Endothelial cell (in vitro differentiated cells): ENCODE measurements at places on chromosomes 5 and 9.
A peak's percentile ranks its signal among the peaks of the same experiment; 100 is the strongest.

- H3K4me3 ChIP-seq, result peak within 1 kb of the TSS; percentile 95
- peak within 1 kb of the TSS; percentile 57 for H3K27ac ChIP-seq
Observed at GRCh38 chr9:137551264-137552021, at the start of gene MRPL41. Gene MRPL41, plus strand, starts transcription at chr9:137551879. Its CDS starts 203 bp downstream, at chr9:137552082.

DNA sequence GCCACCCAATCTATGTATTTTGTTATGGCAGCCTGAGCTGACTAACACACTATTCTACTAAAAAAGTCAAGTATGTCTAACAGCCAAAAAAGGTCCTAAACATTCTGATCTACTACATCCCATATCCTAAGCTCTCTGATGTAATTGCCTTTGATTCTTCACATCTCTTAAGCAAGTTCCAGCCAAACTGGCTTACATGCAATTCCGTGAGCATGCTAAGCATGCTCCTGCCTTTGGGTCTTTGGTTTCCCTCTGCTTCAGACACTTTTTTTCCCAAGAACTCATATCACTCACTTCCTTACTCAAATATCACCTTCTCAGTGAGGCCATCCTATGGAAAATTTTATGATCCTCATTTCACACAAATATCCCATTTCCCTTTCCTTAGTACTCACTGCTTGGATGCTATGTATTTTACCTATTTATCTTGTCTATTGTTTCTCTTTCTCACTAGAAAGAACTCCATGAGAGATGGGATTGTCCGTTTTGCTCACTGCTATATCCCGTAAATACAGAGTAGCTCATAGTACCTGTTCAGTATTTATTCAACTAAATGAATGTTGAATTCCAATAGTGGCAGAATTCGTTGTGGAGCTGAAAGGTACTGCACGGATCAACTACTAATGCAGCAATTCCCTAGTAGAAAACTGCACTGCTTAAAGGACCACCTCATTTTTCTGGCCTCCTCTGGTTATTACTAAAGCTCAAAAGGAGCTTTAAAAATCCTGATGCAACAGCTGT is 2.3 kb upstream of the SLC12A2 start:
- H3K4me1 ChIP-seq, result peaks cover 32% of the 10 kb centered on the region
- H3K4me3 ChIP-seq, result peak overlapping the region; percentile 95
- H3K27ac ChIP-seq, result no peak overlapping the region
- DNase-seq, result no peak
- peaks cover 5% of the 10 kb centered on the region for H3K36me3 ChIP-seq
- peaks cover 11% of the 10 kb centered on the region for H3K27me3 ChIP-seq

DNA sequence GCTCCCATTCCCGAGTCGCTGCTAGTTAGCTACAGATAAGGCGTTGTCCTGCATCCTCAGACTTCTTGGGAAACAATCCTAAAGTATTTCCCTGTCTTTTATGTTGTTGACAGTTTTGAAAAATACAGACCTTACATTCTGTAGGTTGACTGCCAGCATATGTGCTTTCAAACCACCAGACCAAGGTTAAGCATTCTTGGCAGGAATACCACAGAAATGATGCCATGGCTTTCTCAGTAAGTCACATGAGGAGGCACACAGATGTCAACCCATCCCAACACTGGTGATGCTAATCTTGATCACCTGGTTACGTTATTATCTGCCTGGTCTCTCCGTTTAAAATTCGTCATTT is 871 bp downstream of the GLE1 start:
- peaks cover 19% of the 10 kb centered on the region for H3K36me3 ChIP-seq
- peaks cover 13% of the 10 kb centered on the region for H3K4me1 ChIP-seq
- no peaks in the 10 kb centered on the region for H3K27me3 ChIP-seq
- H3K27ac ChIP-seq, result peak overlapping the region; percentile 44
- no peak for DNase-seq
- peak overlapping the region; percentile 98 for H3K4me3 ChIP-seq

- no peaks in the 10 kb centered on the region for H3K36me3 ChIP-seq
- H3K27ac ChIP-seq, result no peak overlapping the region
- peaks cover 1% of the 10 kb centered on the region for H3K27me3 ChIP-seq
- peaks cover 12% of the 10 kb centered on the region for H3K4me1 ChIP-seq
- no peak overlapping the region for H3K4me3 ChIP-seq
Observed at GRCh38 chr9:9202276-9202675, 1402.7 kb upstream of the DMAC1 start.

GRCh38 chr5:138305797-138306196 is 25.8 kb downstream of the CDC25C start:
- DNase-seq, result no peak
- H3K4me1 ChIP-seq, result no peaks in the 10 kb centered on the region
- no peak overlapping the region for H3K27ac ChIP-seq
- no peak overlapping the region for H3K4me3 ChIP-seq
- peaks cover 3% of the 10 kb centered on the region for H3K36me3 ChIP-seq
- H3K27me3 ChIP-seq, result no peaks in the 10 kb centered on the region

DNA sequence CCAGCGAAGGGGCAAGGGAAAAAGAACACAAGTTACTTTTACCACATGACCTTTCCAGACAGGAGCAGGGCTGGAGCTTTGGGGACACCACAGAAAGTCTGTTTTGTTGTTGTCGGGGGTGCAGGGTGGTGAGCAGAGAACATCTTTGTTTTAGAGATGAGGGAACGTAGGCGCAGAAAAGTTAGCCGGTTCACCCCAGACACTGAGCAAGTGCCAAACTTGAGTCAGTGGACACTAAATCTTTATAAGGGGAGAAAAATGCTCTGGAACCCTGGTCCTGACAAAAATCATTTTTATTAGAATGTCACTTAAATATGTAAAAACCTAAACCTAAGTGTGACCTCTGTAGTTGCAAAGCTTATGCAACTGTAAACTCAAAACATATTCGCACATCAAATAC is 126.4 kb upstream of the GAS1 start:
- H3K4me1 ChIP-seq, result no peaks in the 10 kb centered on the region
- no peak for DNase-seq
- H3K27me3 ChIP-seq, result no peaks in the 10 kb centered on the region
- no peak overlapping the region for H3K4me3 ChIP-seq
- H3K27ac ChIP-seq, result no peak overlapping the region

DNA sequence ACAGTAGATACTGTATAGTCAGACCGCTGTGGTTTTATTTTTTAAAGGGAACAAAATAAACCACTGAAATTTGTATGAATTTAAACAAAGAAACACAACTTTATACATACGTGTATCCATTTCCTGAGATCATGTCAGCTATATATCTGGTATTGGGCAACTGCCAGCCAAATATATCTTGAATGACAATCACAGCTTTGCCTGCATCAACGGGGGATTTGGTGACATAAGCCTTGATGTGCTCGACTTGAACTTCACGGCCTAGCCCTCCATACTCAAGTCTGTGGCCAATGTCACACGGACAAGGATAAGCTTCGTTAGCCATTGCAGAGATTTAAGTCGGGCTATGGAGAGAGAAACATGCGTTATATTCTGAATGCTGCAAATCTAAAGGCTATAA is 17.3 kb downstream of the CMBL start:
- peaks cover 25% of the 10 kb centered on the region for H3K36me3 ChIP-seq
- H3K27ac ChIP-seq, result no peak overlapping the region
- DNase-seq, result no peak
- H3K4me3 ChIP-seq, result no peak overlapping the region
